Central memory CD8-positive, alpha-beta T cell (primary cell): ENCODE measurements at places on chromosomes 3 and 15.

DNA sequence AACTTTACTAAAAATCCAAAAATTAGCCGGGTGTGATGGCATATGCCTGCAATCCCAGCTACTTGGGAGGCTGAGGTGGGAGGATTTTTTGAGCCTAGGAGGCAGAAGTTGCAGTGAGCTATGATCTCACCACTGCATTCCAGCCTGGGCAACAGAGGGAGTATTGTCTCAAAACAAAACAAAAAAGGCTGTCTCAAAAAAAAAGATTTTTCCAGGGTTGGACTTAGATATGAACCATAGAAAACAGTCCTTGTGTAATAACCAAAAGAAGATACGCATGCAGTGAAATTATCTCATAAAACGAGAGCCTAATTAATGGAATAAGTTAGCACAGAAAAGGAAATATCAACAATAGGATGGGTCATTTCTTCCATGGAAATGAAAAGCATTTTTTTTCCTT lies 320.4 kb upstream of the RASGRP1 start:
- DNase-seq: no peak

DNA sequence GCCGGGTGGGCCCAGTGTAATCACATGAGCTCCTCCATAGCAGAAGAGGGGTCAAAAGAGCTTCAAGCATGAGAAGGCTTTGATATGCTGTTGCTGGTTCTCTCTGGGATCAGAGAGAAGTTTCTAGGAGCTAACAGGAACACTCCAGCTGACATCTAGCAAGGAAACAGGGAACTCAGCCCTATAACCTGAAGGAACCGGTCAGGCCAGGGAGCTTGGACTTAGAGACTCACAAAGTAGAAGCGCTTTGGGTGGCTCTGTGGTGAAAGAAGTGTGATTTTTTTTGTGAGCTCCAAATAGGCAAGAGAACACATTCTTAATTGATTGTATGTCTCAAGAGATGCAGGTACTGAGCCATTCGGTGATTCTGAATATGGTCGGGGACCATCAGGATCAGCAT lies 26.2 kb upstream of the EPHB1 start:
- no peak for DNase-seq

- no peak for DNase-seq
These were observed 166.0 kb upstream of the EIF1B start for GRCh38 chr3:40143283-40144090.

- no peak for DNase-seq
These were observed 268.6 kb downstream of the RORA start for GRCh38 chr15:60960517-60960916.

GRCh38 chr3:188830893-188831292 lies 340.9 kb upstream of the TPRG1 start:
- DNase-seq: no peak
